ENCODE measurements at places on chromosomes 6 and 20.

DNA sequence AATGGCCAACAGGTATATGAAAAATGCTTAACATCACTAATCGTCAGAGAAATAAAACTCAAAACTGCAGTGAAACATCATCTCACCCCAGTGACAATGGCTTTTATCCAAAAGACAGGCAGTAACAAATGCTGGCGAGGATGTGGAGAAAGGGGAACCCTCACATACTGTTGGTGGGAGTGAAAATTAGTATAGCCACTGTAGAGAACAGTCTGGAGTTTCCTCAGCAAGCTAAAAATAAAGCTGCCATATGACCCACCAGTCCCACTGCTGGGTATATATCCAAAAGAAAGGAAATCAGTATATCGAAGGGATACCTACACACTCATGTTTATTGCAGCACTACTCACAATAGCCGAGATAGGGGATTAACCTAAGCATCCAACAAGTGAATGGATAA is 23.4 kb upstream of the INSM1 start:
- DNase-seq, result no peak

DNA sequence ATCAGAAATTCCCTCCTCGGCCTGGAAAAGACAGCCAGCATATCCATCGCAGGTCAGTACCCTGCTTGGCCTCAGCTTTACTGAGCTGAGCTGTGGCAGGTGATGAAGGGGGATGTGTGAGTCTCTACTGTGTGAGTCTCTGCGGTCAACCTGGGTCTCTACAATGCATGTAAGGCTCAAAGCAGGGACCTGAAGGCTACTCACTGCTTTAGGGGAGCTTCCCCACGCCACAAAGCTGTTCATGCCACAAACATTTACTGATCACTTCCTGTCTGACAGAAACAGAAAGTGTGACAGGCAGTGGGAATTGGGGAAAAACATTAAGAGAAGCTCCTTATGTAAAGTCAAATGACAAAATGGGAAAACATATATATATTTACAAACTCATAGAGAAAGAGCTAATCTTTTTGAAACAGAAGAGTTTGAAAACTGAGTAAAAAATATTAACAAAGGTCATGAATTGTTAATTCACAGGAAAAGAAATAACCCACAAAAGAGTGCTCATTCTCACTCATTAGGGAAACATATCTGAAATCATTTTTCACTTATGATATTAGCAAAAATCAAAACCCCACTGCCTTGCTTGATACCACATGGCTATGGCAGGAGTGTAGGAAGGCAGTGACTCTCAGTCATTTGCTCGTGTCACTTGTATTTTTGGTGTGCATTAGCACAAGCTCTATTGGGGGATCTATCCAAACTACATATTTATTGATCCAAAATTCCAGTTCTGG is 5.8 kb downstream of the BTN3A3 start:
- no peak for DNase-seq

DNA sequence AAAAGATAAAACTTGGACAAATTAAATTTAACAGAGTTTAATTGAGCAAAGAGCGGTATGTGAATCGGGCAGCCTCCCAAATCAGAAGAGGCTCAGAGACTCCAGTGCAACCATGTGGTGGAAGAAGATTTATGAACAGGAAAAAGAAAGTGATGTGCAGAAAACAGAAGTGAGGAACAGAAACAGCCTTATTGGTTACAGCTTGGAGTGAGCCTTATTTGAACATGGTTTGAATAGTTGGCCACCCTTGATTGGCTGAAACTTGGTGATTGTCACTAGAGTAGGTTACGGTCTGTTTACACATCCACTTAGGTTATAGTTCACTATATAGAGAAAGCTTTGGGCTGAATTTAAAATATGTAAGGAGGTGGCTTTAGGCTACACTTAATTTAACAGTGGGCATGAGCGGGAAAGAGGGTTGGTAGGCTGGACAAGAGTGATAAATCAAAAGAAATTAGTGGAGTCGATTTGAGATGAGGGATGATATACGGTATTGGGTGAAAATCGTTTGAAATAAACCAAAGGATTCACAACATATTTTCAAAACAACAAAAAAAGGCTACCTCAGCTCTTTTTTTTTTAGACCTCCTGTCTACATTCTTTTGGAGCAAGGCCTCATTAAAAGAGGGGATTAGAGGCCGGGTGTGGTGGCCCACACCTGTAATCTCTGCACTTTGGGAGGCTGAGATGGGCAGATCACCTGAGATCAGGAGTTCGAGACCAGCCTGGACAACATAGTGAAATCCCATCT is 84.3 kb upstream of the PREP start:
- no peak for DNase-seq

GRCh38 chr6:136188486-136188885 is 61.6 kb downstream of the MTFR2 start:
- no peak for DNase-seq

GRCh38 chr6:4169028-4169789 is 33.8 kb upstream of the ECI2 start:
- no peak for DNase-seq

- DNase-seq, result no peak
These were observed 186.6 kb downstream of the MTHFD1L start for GRCh38 chr6:151052021-151052646.

- no peak for DNase-seq
These were observed 133.1 kb downstream of the BCAS1 start for GRCh38 chr20:53937339-53937741.

DNA sequence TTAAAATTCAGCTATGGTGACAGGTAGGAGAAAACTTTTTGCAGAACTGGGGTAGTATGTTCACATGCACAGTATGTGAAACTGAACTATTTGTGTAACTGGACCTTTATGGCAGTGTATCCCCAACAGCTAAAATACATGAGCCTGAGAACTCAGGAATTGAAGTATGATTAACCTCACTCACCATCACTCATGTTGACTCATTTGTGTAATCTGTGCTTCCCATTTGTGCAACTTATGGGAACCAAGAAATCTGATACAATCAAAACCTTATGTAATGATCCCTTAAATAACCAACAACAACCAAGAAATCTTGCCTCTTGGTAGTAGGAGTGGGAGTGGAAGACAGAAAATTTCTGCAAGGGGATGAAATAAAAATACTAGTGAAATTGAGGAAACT is 674.9 kb downstream of the HDGFL1 start:
- DNase-seq, result no peak

- no peak for DNase-seq
These were observed 905 bp downstream of the PPARD start for GRCh38 chr6:35343092-35343834.

DNA sequence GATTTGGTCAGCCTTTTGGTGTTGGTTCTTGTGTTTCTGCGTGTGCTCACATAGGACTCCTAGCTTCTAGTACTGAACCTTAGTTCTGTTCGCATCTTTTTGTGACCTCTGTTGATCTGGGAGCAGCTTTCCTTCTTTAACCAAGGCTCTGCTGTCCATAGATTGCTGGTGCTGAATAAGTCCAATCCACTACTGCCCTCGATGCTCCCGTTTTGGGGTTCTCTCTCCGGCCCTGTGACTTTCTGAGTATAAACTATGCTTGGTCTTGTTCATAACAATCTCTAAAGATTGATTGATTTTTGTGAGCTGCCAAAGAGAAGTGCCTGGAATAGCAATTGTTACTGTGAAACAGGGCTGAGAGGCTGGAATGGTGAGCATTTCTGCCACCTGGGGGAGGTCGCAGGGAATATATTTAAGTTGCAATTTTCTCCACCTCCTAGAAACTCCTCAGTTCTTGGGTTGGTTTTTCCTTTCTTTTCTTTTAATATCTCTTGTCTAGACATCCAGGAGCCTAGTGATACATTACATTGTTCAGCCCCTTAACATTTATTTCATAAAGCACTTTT is 422.9 kb upstream of the CHD6 start:
- no peak for DNase-seq

GRCh38 chr6:143969077-143969476 is 39.0 kb downstream of the PLAGL1 start:
- no peak for DNase-seq

GRCh38 chr6:14275493-14275851 is 157.9 kb downstream of the CD83 start:
- no peak for DNase-seq

DNA sequence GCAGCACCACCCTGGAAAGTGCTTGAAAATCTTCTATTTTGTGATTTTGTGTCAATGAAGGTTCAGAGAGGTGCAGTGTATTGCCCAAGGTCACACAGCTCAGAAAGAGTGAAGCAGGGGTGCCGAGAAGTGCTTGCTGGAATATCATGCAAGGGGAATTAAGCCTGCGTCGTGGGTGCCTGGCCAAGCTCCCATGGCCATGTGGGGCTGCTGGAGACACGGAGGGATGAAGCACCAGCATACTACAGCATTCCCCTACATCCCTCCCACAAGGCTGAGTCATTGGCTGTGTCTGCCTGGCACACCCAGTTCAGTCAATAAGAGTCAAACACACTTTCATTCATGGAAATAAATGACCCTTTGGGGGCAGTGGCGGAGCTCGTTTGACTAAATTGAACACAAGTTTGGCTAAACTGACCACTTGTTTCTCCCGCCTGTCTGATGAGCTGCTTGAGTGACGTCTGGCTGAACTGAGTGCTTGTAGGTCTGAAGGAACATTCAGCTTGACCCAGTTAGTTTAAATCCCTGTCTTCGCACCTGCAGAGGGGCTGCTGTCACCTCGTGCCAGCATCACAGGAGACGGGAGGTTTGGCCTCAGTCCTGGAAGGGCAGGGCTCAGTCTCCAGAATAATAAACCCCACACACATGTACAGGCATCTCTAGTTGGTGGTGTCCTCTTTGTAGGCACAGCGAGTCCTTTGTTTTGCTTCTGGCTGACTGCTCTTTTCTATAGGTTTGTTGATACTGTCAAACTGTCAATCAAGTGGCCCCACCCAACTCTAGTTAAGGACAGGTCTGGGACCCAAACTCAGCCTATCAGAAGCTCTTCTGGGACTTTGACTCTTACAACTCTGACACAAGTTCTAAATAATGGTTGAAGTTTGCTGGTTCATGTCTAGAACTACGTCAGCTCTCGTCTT is 8.4 kb upstream of the TGM2 start:
- no peak for DNase-seq

GRCh38 chr6:101689156-101689555 is 295.6 kb downstream of the GRIK2 start:
- no peak for DNase-seq

DNA sequence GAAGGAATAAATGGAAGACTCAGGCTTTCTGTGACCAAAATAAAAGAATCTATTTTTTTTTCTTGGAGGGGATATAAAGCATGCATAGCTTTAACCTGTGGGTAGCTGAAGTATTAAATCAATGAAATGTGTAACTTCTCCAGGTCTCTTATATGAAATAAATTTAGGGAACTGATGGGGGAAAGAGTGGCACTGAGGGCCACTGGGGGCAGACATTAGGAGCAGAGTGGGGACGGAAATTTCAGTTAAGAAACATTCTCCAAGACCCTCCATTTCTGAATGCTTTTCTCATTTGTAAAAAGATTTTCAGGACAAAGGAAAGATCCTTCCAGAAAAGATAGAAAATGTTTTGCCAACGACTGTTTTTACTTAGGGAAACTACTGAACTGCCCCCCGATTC is 131.0 kb downstream of the GPX5 start:
- DNase-seq, result no peak

DNA sequence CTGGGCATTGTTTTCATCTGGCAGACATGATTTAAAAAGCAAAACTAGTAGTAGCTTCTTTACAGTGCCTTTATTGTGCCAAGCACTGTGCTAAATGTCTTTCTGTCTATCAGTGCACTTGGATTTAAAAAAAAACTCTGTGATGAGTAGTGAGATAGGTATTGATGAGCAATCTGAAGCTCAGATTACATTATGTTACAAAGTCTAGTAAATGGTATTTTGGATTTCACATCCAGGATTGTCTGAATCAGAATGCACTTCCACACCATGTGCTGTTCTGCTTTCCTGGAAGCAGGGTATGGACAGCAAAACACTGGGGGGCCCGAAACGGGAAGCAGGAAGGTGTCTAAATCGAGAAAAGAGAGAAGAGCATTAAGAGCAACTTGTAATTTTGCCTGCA is 103.4 kb upstream of the CCN2 start:
- no peak for DNase-seq

DNA sequence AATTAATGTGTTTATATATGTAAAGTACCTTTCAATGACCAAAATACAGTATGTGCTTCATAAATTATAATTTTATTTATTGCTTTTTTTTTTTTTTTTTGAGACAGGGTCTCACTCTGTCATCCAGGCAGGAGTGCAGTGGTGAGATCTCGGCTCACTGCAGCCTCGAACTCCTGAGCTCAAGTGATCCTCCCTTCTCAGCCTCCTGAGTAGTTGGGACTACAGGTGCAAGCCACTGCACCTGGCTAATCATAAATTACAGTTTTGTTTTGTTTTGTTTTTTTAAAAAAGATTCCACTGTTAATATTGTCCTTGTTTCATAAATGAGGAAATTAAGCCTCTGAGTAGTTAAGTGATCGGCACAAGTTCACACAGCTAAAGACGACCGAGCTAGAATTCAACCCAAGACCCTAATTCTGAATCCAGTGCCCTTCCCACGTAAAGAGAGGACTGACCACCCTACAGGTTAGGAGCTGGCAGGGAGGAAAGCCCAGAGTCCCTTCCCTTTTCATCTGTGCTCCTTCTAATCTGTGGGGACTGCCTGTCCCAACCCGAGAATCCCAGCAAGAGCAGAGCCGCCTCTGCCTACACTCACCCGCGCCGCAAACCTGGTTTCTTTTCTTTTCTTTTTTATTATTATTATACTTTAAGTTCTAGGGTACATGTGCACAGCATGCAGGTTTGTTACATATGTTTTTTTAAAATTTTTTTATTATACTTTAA is 8.5 kb upstream of the GDF5 start:
- DNase-seq, result no peak

DNA sequence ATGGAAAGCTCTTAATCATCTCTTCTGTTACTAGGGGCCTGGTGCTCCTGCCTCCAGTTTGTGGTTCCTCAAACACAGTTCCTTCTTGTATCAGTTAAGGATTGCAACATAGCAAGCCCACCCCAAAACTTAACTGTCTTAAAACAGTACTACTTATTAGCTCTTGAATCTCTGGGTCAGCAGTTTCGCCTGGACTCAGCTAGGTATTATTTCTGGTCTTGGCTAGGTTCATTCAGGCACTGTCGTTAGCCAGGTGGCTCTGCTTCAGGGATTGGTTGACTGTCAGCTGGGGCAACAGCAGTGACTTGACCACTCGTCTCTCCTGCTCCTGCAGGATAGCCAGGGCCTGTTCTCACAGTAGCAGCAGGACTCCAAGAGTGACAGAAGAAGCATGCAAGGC is 30.0 kb upstream of the RALY start:
- DNase-seq, result no peak

DNA sequence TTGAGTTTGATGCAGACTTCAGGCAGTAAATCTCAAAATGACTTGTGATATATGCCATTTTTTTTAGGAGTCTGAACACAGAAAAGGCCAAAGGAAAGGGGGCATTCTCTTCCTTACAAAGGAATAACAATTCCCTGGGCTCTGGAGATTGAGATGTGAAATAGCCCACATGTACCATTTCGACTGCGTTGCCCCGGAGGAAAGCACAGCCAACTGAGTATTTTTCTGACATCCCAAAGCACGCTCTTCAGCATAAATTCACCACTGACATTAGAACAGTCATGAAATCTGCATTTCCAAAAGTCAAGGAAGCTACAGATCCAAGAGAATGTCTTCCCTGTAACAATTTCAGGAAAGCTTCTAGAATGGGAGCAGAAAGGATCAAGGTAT is 7.8 kb downstream of the ELOVL2 start:
- no peak for DNase-seq

- DNase-seq, result no peak
These were observed 251.6 kb upstream of the TAB2 start for GRCh38 chr6:149065658-149066556.

All from NCI-H1436 treated with DMSO at 0.1 percent for 48 hours (cell line).